C1 segment of cervical spinal cord (tissue), 14 donors: ENCODE measurements at places on chromosomes 5 and 9.
A peak's percentile ranks its signal among the peaks of the same experiment; 100 is the strongest.

GRCh38 chr5:95777441-95777840, 45.1 kb downstream of the GLRX start:
- no peak for DNase-seq

DNA sequence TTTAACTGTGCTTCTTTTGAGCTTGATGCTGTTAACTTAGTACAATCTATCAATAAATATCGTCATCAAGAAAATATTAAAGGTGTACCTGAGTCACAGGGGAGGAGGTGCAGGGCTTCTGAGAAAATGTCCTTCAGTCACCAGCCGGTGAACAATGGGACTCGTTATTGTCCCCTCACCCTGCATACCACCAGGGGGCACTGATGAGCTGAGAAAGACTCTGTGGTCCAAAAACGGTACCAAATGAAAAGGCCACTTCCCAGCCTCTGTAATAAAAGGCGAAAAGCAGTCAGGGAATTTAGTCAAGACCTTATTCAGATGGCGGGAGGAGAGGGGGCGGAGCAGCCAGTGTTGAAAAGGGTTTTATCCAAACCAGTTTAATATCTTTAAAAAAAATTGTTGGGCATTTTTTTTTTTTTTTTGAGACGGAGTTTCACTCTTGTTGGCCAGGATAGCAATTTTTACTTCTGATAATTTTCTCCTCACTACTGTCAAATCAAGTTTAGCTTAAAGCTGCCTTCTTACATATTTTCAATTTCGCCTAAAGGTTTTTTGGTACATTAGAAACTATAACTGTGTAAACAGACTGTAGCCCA, 271.9 kb upstream of the ADAMTS16 start:
- peak; percentile 37 for DNase-seq

DNA sequence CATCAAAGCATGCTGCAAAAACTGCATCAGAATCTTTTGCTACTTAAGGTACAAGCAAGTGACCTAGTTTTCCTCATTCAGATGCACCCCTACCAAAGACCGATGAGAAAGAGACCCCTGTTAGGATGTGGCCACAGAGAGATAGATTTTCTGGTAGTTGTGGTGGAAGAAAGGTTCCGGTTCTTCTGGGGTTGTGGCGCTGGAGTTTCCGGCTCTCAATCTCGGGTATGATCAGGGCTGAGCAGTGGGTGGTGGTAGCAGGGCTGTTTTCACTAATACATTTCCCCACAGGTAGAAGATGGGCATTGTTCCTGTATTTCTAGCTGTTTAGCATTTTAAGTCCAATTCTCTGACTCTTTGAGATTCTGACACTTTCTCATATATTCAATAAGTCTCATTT, 58.4 kb downstream of the PCSK1 start:
- no peak for DNase-seq

GRCh38 chr9:108419379-108419778, 436.4 kb downstream of the ACTL7B start:
- DNase-seq = no peak

GRCh38 chr5:28027851-28028250, 989.5 kb upstream of the CDH9 start:
- DNase-seq = no peak

DNA sequence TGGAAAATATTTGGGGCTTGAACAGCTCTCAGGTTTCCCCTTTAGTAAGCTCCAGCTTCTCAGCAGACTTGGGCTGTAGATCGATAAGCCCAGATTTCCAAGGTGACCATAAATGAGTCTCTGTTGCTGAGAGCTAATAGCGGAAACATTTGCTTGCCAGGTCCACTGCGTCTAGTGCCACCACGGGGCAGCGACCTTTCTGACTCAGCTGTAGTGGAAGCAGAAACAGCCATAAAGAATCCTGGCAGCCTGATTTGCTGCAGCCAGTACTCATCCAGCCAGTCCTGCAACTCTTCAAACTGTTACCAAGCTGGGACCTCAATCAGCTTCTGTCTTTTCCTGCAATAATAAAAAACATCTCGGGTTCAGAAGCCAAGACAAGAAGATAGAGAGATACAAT, 241.7 kb downstream of the DOCK8 start:
- DNase-seq = no peak

- no peak for DNase-seq
Observed at GRCh38 chr5:54491326-54491725, 26.2 kb upstream of the SNX18 start.

- DNase-seq = no peak
Observed at GRCh38 chr9:90086101-90086511, 481.3 kb downstream of the GADD45G start.

DNA sequence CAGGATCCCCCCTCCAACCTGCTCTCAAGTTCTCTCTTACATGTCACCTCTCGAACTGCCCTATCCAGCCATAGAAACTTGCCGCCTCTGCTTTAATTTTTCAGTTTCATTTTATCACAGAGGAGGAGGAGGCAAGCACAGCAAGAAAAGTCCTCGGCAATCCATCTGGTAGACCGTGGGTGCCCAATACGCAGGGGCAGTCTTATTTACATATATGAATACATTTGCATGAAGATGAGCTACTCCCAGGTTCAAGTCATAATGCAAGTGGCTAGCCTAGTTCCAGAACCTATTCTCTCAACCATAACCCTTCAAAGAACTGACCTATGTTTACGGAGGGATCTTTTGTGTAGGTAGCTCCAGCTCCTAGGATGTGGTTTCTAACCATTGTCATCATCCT, 223.2 kb upstream of the PANK3 start:
- no peak for DNase-seq

DNA sequence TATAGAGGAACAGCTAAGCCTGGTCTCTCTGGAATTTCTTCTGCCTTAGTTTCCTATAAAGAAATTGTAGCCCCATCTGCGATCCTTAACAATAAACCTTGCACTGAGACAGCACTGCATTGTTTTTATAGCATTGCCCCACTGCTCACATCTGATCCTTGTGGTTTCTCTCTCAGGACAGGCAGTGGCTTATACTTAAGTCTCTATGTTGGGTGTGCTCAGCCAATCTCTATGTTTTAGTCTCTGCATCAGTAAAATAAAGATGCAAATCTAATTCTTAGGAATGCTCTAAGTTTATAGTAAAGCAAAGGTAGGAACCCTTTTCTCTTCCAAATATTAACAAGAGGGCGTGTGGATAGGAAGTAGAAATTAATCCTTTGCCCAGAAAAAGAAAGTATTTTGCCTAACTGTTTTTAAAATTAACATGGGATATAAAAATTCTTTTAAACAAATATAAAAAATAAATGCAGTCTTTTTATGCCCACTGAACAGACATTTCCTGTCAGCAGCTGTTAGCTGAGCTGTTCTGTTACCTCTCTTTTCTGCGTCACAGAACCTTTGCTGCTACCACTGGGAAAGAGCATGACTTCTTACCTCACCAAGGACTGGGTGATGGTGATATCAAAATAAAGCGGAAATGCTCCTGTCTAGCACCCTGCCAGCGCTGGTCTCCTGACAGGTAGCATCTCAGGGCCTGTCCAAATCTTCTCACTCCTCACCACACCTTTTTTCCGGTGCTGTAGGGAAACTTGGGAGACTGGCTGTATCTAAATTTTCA, 29.5 kb downstream of the MRPS27 start:
- DNase-seq = no peak

GRCh38 chr5:154197801-154198491, 7.4 kb downstream of the GALNT10 start:
- no peak for DNase-seq

DNA sequence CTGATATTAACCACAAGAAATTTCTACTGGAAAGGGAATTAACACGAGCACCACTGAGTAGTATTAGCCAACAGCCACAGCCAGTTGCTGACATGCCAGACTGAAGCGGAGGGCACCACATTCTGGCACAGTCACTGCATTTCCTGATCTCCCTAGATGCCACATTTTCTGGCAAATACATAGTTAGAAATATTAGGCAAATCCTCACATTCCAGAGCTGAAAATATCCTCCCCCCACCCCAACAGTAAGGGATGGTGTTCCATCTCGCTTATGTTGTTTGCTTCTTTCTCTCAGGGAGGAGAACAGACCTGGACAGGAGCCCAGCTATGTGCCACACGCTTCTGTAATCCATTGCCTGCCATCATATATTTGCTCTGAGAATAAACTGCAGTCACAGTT, 32.8 kb upstream of the MCTP1 start:
- no peak for DNase-seq

GRCh38 chr9:35552376-35552775, 52.7 kb upstream of the TESK1 start:
- no peak for DNase-seq

DNA sequence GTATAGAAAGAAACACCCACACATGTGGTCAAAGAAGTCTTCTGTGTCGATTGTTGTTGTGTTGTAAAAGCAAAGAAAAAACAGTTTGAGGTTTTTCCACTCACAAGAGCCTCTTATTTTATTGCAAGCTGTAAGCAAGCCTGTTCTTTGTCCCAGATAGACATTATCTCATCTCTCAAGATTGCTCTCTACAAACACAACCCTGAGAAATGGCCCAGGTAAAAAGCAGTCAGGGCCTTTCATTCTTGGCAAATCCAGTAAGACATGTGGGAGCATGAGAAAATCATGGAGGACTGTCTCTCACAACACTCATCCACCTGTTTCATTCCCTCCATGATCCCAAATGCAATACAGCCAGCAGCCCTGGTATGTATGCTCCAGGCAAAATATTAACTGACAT, 286.6 kb upstream of the POU5F2 start:
- DNase-seq = no peak

DNA sequence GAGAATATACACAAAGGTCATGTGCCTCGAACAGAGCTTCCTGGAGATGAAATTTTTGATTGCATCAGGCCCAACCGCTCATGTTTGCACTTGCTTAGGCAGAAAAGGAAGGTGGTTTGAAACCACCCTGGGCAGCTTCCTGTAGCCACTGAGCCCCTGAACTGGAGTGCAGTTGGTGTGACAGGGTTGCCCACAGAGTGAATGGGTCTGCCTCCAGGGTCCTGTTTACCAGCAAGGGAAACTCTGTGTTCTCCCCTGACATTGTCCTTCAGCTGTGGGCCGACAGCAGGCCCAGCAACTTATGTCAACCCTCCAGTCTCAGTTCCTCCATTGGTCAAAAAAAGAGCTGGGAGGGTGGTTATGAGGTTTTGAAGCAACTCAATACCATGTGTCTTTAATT, 289.6 kb downstream of the KIF4B start:
- DNase-seq = no peak

DNA sequence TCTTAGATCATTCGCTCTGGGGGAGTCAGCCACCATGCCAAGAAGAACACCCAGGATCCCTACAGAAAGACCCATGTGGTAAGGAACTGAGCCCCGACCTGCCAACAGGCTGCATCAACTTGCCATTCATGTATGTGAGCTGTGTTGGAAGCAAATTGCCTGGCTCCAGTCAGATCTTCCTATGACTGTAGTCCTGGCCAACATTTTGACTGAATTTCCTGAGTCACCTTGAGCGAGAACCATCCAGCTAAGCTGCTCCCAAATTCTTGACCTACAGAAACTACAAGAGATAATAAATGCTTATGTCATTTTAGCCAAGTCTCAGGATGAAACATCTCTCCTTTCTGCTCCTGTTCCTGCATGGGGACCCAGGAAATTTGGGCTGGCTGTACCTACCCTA, 40.0 kb upstream of the SLC44A1 start:
- no peak for DNase-seq

GRCh38 chr9:98709968-98710965, 1.5 kb upstream of the GABBR2 start:
- no peak for DNase-seq
